ENCODE measurements at places on chromosomes 5 and 9.
A peak's percentile ranks its signal among the peaks of the same experiment; 100 is the strongest.

- no peak for DNase-seq
Observed at GRCh38 chr9:121009650-121010049, 40.4 kb downstream of the C5 start.

GRCh38 chr5:167713896-167714295, 577.5 kb upstream of the WWC1 start:
- no peak for DNase-seq

DNA sequence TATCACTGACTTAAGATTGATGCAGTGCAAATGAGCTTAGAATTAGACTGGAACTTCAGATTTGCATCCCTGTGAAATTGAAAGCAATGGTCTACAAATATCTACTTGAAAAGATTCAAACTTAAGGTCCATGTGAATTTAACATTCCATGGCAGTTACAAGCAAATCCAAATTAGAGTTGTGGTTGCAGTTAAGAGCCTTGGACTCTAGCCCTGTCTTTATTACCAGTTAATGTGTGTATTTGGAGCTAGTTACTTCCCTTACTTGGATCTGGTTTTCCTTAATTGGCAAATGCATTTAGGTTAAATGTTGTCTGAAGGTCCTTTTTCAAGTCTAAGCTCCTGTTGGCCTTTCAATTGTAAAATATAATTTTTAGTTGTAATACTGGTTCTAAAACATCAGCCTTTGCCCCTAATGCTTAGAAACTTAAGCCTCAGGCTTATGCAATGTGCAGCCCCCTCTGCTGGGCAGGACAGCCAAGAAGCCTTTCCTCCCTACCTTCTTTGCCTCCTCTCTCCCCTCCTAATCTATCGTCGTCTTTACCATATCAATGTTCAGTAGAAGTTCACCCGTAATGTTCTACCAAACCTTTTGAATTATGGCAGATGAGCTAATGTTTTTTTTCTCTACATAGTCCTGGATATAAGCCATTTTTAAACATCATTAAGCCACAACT, 59.5 kb downstream of the ERMP1 start:
- DNase-seq = no peak

GRCh38 chr5:114018186-114018585, 343.7 kb upstream of the KCNN2 start:
- DNase-seq = peak; percentile 5

- no peak for DNase-seq
Observed at GRCh38 chr5:80296121-80296520, 23.7 kb upstream of the SPZ1 start.

DNA sequence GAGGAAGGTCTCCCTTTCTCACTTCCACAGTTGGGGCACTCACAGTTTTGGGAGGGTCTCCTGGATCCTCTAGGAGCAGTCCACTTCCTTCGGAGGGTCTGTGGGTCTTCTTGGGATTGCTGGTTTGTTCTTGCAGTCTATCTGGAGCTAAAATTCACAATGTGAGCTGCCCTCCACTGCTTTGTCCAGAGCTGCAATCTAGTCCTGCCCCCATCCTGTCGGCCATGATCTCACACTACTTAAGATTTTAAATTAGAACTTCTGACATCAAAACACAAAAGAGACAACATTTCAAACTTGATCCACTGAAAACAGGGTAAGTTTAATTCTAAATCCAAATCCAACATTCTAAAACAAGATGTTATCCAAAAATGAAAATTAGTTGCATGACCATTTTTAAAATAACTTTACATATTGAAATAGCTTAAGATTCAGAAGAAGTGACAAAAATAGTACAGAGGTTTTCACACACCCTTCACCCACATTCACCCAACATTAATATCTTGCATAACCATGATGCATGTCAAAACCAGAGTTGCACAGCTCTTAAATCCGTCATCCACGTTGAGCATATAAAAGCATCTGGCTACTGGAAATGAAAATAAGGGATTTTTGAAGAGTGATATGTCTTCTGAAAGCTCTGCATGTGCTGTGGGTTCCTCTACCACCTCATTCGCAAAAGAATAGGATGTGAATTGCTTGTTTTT, 113.7 kb upstream of the EPB41L4A start:
- no peak for DNase-seq

DNA sequence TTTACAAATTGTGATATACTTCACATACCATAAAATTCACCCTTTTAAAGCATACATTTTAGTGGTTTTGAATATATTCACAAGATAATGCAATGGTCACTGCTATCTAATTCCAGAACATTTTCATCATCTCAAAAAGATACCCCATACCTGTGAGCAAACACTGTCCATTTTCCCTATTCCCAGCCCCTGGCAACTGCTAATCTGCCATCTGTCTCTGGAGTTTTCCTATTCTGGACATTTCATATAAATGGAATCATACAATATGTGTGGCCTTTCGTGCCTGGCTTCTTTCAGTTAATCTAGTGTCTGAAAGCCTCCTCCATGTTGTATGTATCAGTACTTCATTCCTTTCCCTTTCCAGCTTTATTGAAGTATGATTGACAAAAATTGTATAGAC, 14.7 kb downstream of the SNX30 start:
- no peak for DNase-seq

DNA sequence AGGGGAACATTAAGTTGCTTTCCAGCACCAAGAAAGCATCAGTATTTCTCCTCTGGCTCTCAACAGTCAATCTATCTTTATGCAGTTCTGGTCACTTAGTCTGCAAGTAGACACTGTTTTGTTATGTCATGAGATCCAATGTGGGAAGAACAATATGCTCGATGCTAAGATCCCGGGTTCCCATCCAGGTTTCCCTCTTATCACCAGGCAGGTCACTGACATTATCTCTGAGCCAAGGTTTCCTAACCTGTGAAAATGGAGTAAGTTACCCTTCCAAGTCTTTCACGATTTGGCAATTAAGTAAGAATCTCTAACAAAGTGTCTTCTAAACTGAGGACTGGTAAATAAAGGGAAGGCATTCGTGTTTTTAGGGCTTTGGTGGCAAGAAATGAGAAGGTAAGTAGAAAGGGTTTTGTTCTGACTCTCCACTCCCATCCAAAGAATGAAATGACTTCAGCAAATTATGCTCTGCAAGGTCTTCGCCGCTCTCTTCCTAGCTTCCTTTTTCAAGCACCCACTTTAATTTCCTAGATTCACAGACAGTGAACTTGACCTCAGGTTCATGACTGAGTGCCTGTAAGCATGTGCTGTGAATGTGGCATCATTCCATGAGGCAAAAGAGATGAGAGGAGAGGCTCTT, 86.4 kb downstream of the DCP2 start:
- DNase-seq = no peak

DNA sequence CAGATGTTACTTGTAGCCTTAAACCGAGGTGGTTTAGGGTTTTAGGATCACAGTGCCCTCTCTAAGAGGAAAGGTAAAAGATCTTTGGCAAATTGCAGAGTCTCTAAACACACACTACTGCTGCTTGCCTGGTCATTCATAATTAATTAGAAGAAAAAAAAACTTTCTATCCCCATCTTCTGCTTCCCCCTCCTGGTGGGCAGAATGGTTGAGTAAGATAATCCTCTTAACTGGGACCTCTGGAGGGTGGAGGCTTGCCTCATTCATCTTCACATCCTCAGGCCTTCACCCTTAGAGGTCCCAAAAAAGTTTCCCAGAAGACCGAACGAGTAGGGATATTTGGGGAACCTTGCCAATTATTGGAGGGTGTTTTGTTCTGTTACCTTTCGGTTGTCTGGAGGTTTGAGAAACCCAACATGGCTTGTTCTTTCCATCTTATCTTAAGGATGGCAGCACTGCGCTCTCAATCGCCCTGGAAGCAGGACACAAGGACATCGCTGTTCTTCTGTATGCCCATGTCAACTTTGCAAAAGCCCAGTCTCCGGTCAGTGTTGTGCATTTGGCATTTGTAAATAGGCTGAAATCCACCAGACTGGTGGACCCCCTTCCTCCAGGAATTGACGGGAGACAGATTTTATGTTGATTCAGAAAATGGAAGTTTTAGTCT, 97.3 kb upstream of the DMRT1 start:
- DNase-seq = no peak

- DNase-seq = no peak
Observed at GRCh38 chr5:82640916-82641315, 362.8 kb upstream of the RPS23 start.

DNA sequence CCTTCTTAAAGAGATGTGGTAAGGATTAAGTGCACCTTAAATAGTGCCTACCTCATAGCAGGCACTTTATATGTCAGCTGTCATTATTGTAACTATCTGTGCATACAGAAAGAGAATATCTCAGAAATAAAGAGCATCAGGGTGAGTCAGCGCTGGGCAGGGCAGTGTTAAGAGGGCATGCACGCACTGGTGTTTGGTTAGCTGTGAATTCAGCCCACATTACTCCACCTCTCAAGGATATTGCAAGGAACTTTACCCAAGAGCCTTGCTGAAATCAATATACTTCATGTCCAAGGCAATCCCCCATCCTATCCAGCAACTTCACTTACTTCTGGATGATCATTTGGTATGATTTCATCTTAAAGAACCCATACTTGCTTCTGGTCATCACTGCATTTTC, 300.9 kb downstream of the NTRK2 start:
- no peak for DNase-seq

- no peak for DNase-seq
Observed at GRCh38 chr9:94746541-94747370, 20.3 kb downstream of the AOPEP start.

- no peak for DNase-seq
Observed at GRCh38 chr5:157382996-157383800, 76.8 kb upstream of the NIPAL4 start.

- no peak for DNase-seq
Observed at GRCh38 chr5:43338862-43339261, 25.6 kb upstream of the HMGCS1 start.

GRCh38 chr9:98372077-98372836, 116.8 kb upstream of the TBC1D2 start:
- no peak for DNase-seq

DNA sequence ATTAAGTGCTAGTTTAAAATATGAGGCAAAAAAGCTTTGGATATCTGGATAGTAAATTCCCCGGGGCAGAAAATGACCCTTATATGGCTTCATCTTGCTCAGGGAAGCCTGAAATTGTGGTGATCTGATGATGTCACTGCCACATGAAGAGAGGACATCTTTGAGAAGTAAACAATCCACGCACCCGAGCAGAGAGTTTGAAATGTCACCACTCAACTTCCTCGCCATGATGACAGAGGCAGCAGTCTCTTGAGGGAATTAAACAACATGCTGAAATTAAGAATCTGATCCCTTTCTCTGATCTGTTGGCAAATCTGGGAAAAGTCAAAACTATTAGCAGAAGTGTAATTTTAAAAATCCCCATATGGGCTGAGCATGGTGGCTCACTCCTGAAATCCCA, 110.0 kb downstream of the TLE1 start:
- DNase-seq = no peak

- no peak for DNase-seq
Observed at GRCh38 chr9:93060746-93061259, 2.3 kb downstream of the SUSD3 start.

DNA sequence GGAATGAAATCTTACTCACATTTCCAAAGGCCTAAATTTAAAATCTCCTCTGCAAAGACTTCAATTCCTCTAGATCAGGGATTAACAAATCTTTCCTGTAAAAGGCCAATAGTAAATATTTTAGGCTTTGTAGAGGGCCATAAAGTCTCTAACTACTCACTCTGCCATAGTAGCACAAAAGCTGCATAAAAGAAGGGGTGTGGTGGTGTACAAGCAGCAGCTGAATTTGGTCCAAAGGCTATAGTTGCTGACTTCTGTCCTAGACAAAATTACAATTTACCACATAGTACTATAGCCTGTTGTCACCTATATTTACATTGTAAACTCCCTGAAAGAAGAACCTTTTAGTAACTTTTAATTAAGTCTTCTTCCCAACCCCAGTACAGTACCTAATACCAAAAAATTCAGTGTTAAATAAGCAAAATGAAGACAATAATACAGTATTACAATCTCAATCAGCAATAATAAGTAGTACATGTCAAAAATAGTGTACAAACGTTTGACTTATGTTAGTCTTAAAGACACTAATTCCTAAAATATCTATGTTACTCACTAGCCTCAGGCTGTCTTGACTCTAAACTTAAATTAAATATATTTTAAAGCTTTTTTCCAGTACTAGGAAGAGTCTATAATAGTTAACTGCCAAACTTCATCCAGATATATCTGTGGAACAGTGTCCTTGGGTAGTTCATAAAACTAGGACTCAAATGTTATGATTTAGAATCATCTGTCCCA, 6.9 kb downstream of the CETN3 start:
- DNase-seq = no peak

GRCh38 chr9:112886351-112886750, 4.3 kb downstream of the SLC46A2 start:
- no peak for DNase-seq

- no peak for DNase-seq
Observed at GRCh38 chr5:59416451-59416850, 477.1 kb downstream of the PDE4D start.

DNA sequence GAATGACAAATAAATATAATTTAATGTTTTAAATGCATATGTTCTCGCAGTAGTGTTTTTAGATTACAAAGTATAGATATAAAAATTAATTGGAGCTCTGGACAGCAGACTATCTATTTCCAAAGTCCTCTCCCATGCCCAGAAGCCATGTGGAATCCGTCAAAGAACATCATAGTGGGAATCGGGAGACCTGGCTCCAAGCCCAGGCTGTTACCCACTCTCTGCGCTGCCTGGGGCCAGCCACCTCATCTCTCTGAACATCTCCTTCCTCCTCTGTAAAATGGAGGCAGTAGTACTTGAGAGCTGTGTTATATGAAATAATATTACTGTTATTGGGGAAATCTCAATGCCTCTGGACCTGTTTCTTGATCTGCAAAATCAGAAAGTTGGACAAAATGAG, 58.1 kb upstream of the SLC30A5 start:
- DNase-seq = no peak

- DNase-seq = no peak
Observed at GRCh38 chr5:127925916-127926315, 157.7 kb upstream of the SLC12A2 start.

DNA sequence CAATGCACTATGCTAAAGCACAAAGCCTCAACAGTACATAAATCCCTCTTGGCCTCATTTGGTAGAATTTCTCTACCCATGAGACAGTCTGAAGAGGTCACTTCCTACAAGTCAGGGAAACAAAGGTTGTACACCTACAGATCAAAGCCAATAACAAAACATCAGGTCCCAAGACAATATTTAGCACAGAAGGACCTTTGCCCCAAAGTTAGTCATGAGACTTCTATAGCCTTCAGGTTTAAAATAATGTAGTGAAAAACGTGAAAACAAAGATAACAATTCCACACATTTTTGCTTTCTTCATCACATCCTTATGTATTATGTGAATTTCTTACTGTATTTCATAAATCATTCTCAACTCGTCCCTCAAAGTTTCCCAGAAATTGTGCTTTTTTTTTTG, 15.8 kb downstream of the AFF4 start:
- DNase-seq = no peak

DNA sequence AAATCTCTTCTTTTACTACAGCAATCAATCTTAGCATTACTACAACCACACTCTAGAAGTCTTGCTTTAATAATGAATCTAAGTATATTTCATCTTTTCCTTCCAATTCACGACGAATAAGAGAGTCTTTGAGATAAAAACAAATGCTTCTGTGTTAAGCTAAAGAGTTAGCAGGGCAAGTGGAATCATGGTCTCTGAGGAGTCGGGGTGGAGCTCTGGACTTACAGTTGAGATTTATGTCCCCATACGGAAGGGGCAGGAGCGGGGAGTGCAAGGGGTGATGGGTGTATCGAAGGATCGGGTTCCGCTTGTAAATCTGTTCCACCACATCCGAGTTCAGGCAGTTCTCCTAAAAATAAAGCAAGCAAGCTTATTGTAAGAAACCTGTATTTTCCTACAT, 59.0 kb upstream of the RETREG1 start:
- no peak for DNase-seq
